ENCODE measurements at places on chromosomes 7 and 10.

DNA sequence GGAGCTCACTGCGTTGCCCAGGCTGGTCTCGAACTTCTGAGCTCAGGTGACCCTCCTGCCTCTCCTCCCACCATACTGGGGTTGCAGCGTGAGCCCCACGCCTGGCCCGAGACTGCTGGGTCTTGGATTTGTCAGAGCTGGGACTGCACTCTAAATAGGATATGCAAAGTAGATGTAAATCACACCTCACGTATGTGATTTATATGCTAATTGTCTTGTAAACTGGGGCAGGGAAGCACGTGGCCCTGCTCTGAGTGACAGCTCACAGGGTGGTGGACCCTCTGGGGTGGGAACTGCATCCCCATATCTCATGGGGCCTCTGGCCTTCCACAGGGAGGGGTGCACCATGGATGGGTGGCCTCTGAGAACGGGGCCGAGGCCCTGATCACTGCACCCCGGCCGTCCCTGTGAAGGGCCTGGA is 34.1 kb downstream of the GET4 start:
- no peak for DNase-seq

DNA sequence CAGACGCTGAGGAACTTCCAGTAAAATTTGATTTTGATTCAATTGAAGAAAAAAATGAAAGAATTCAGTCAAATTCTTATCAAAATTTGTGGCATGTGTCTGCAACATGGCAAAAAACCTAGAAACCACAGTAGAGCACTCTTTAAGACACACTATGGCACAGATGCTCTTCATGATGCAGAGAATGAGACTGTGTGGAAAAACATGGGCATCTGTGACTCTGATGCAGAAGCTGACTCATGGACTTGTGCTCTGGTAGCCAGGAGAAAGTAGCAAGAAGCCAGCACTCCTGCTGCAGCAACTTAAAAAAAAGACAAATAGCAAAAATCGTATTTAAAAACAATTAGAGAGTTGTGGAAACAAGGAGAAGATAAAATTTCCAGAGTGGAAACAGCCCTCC is 8.9 kb upstream of the KCNK18 start:
- DNase-seq = peak; percentile 25

DNA sequence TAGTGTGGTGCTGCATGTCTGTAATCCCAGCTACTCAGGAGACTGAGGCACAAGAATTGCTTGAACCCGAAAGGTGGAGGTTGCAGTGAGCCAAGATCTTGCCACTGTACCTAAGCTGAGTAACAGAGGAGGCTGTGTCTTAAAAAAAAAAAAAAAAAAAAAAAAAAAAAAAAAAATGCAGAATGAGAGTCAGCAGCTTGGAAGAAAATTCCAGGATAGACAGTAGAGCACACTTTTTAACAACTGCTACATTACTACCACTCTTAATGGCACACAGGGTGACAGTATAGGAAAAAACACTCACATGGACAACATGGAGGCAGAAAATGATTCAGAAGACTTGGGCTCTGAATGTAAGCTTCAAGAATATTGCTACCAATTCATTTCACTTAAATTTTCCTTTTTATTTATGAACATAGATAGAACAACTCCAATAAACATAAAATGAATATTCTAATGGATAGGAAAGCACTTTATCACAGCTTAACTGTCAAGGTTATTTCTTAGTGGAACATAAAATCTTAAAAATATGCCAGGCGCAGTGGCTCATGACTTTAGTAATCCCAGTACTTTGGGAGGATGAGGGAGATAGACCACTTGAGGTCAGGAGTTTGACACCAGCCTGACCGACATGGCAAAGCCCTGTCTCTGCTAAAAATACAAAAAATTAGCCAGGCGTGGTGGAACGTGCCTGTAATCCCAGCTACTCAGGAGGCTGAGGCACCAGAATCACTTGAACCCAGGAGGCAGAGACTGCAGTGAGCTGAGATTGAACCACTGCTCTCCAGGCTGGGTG is 31.5 kb downstream of the CHCHD3 start:
- no peak for DNase-seq

DNA sequence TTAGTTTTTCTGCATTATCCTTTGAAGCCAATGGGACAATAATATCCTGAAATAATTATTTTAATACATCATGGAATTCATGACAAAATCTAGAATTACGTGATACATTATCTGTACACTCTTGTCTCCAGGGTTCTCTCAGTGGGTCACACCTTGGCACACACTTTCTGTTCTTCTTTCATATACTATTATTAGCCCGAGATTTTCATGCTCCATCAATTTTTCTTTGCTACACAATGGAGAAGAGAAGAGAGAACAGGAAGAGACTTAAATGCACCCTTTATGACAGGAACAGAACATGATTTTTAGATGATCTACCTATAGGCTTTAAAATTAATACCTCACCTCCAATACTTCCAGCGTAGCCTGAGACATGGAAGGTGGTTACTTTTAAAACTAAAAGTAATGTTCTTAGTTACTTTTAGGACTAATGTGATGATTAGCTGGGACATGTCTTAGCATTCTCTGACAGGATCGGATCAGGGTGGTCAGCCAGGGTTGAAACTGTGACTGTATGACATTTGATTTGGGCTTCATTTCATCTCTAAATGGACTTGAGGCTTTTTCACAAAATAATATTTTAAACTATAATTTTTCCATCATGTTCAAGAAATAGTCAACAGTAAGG is 148.2 kb upstream of the WNT16 start:
- DNase-seq = no peak

GRCh38 chr10:62652114-62652513 is 152.4 kb upstream of the ADO start:
- DNase-seq = peak; percentile 61

DNA sequence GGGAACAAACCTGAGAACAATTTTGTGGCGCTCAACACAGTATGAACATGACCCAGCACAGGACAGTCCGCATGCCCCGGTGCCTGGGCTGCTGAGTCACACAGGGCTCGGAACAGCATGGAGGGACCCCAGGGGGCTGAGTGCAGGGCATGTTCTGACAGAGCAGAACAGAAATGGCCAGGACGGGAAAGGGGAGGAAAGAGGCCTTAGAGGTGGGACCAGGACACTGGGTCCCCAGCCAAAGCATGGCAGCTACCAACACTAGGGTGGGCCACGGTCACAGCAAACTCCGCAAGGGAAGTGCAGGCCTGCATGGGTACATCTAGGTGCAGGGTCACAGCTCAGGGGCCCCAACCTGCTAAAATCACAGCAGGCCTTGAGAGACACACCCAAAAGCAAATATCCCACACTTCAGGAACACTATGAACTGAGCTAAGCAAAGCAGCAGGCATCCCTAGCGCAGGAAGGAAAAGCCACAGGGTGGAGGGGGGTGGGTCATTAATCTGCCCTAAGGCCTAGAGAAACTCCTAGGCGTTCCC is 5.6 kb downstream of the IMPDH1 start:
- no peak for DNase-seq

DNA sequence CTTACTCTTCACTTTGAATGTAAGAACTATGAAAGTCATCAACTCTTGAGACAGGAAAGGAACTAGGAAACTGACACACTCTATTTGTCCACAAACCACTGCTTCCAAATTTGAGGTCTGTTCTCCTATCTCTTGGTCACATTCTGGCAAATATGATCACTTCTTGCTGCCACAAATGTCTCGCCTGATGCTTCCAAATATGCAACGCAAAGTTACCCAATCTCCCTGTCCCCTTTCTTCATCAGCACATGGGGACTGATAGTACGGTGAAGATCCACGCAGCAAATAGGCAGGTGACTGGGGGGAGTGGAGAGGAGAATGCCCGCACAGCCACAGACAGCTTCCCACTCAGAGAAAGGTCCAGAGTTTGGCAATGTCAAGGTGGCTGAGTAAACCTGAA is 92.6 kb upstream of the TCF7L2 start:
- DNase-seq = no peak

DNA sequence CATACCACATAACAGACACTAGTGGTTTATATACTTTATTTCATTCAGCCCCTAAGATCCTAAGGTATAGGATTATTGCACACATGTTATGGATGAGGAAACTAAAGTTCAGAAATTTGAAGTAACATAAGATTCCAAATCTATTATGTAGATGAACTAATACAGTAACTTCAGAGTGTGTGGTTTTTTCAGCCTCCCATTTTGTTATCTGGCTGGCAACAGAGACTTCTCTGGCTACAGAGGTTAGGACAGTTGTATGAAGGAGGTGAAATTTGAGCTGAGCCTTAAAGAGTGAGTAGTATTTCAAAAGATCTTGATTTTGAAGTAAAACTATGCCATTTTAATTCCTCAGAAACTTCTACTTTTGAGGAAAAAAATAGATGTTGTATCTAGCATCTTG is 125.4 kb downstream of the MAPK8 start:
- no peak for DNase-seq

- no peak for DNase-seq
Measured at GRCh38 chr7:1979591-1980560, 252.9 kb downstream of the MAD1L1 start.
